ENCODE measurements at places on chromosomes 5 and 9.
A peak's percentile ranks its signal among the peaks of the same experiment; 100 is the strongest.

DNA sequence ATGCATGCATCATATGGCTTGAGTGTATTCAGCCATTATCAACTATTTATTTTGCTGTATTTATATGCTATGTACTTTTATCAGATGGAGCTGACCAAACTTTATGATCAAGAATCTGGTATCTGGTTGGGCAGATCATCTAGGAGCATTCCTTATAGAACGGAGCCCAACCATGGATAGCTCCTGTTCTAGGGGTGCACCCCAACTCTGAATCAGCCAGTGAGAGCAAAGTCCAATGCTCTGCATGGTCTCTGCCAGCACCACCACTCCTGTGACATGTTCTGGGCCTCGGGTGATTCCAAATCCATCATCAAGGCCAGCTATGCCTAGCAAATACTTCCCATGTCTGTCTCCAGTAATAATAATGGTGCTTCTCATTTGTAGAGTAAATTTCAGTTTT lies 517.5 kb downstream of the AGTPBP1 start:
- no peak for DNase-seq

DNA sequence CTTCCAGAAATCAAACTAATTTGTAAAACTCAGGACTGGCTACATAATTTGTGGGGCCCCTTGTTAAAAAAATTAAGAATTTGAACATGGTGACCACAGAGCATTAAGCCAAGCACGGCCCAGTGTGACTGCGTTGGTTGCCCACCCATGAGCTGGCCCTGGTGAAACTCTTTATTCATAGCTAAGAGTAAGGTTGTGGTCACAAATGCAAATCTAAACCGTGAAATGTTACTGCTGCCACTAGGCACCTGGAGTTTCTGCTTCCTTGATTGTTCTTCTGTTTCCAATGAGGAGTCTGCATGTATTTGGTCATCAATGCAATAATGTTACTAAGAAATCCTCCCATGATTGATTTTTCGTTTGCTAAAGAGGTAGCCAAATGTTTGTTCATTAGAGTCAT lies 4.2 kb downstream of the GCNT1 start:
- no peak for DNase-seq

DNA sequence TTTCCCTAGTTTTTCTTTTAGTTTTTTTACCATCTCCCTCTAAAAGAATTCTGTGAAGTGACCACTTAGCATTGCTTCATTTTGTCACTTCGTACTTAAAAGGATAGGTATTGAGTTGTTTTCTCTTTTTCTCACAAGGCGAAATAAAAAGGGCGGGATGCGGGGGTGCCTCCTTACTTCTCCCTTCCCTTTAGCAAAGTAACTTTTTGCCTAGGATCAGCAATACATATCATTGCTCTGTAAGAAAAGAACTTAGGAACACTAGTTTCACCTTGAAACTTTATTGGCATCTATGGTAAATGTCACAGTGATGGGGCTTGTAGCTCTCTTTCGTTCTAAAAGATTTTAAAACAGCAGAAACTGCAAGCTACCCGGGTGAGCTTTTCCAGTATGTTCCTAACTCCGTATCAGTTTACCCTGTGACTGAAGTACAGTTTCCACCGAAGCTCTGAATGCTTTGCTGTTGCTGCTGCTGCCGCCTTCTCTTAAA lies 4.1 kb downstream of the PRDM6 start:
- no peak for DNase-seq

GRCh38 chr9:9921805-9922204 lies 691.0 kb downstream of the PTPRD start:
- no peak for DNase-seq

DNA sequence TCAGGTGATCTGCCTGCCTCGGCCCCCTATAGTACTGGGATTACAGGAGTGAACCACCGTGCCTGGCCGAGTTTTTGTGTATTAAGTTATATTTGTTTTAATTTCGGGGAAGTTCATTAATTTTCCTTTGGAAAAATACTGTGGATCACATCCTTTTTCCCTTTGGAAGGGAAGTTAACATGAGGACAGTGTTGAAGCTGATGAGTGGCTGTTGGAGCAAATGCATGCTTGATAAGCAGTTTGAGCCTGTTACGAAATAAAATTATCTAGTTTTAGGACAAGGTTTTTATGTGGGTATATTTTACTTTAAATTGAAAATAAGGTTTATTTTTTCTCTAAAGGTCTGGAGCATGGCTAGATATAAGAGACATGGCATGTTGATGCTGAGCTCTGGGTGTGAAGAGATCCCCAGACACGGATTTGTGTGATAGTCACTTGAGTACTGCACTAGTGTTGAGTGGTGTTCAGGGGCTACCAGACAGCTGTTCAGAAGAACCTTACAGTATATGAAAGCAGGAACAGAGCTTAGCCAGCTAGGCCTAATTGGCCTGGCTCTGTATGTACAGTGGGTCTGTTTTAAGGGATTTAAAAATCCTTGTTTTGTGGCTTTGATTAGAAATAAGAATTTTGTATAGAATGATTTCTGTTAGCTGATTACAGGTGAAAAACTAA lies 17.4 kb downstream of the LMNB1 start:
- no peak for DNase-seq

DNA sequence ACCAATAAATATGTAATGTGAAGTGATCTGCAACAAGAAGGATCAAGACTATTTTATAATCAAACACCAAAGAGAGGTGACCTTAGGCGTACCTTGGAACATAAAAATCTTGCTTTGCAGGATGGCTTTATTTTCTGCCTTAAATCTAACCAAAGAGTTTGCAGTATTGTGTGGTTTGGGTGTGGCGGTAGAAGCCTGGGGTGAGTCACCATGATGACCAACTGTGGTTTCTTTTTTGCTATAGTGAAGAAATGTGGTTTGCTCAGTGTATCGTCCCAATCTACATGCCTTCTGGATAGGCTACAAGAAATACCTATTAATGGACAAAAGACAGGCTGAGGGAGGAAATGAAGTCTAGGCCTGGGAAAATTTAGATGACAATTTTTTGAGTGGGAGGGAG lies 5.1 kb upstream of the CAST start:
- DNase-seq: peak; percentile 9

GRCh38 chr5:126359884-126360283 lies 63.3 kb upstream of the GRAMD2B start:
- no peak for DNase-seq

GRCh38 chr5:123203105-123203800 lies 114.2 kb downstream of the PRDM6 start:
- no peak for DNase-seq

GRCh38 chr5:73565969-73566547 lies 515 bp downstream of the UTP15 start:
- no peak for DNase-seq

DNA sequence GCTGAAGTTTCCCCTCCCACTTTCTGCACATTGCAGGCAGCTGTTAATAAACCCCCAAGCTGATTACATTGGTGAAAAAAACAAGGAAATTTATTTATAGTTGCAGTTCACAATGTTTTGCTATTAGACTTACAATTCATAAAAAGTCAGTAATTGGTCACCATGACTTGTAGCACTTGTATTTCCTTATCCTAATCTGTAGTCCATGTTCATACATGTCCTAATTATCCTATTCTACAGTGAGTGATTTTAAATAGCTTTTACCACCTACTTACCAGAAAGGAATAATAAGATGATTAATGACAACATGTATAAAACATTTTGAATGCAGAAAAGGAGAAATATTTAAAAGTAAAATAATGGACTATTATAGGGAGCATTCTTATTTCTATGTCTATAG lies 760.0 kb upstream of the RIOK2 start:
- no peak for DNase-seq
